ENCODE measurements at places on chromosomes 1 and 21.

GRCh38 chr1:223704921-223705878 lies 7.1 kb upstream of the CAPN2 start:
- DNase-seq = peak; percentile 49

DNA sequence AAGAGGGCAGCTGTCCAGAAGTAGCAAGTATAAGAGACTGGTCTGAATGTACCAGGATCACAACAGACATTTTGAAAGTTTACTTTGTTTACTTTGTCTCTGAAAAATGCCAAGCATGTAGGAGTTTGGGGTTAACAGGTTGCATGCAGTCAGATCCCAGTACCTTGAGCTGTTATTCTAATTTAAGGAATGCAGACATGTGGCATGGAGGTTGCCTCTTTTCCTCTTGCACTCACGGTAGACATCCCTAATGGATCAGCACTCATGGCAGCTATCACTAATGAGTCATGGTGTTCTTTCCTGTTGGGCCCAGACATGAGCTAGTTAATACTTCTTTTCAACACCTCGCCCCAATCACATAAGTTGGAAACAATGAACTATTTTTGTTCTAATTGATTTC lies 67.3 kb downstream of the GADD45A start:
- no peak for DNase-seq

DNA sequence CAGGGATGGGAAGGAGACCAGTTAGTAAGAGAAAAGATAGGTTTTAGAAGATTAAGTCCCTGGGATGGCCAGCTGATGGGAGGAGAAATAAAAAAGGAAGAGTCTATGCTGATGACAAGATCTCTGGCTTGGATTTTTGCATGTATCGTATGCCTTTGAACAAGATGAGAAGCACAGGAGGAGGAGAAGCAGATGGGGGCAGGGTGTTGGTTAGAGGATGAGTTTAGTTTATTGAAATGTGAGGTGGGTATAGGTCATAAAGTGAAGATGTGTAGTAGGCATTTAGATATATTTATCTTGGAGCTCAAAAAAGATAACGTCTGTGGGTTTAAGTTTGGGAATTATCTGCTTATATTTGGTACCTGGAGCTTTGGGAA lies 1.4 kb downstream of the TIPRL start:
- DNase-seq = peak; percentile 42

DNA sequence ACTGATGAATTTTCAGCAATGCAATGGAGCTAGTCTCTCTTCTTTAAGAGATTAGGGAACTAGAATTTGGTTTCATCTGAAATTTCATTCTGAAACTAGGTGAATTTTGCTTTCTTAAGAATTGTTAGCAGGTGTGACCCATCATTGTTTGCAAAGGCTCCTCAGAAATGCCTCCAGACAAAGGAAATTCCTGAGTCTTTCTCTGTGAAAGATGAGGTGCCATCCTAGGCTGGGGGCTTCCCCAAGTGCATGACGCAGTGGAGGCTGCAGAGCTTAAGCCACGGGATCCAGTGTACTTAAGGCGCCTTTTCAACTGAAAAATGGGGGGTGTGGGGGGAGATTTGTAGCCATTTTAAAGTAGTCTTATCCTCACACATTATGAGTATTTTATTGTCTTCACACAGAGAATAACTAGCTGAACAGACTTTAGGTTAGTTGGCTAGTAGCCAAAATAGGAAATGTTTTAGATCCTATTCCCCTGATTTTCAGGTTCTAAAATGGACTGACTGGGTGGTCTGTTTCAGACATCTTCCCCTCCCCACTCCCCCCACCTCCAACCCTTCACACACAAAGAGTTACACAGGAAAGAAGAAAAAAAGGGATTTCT lies 202.0 kb downstream of the NFIA start:
- no peak for DNase-seq

GRCh38 chr1:208332774-208333126 lies 88.6 kb upstream of the PLXNA2 start:
- DNase-seq = no peak

GRCh38 chr21:30227128-30227527 lies 11.2 kb upstream of the CLDN8 start:
- DNase-seq = no peak

- DNase-seq = no peak
Observed at GRCh38 chr1:41510531-41511238, 26.2 kb upstream of the EDN2 start.

- DNase-seq = no peak
Observed at GRCh38 chr21:33634254-33634653, 7.3 kb downstream of the CRYZL1 start.

- no peak for DNase-seq
Observed at GRCh38 chr1:81392526-81393226, 408.1 kb upstream of the ADGRL2 start.

DNA sequence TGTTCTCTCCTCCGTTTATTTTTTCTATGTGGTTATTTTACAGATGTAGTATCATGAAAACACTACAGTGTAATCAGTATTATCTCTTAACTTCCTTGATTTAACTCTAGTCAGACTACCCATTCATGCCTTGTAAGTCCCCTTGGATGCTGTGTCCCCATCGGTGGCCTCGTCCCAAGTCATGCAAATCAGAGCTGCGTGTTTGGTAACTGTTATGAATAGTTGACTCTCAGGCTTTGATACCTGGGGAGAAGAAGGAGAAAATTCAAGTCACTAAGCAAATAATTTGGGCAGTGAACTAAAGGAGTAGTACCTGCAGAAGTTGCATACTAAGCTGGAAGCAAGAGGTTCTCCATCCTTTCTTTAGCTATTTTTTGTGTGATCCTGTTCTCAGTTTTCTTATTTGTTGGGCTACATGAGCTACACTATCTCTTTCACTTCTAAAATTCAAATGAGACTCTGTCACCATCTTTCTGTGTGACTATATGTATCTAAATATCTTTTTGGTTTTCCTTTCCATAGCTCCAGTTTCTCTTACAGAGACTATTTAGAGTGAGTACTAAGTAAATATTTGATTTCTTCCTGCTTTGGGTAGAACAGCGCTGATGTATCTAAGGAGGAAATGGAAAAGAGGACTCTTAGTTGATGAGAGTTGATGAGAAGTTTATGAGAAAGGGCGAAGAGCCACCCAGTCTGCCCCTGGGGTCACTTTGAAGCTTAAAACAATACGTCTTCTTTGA lies 50.9 kb downstream of the VANGL2 start:
- no peak for DNase-seq

Data from DMS79 treated with DMSO at 0.1 percent for 48 hours (cell line).